Hematopoietic multipotent progenitor cell treated with erythropoietin and hydrocortisone succinate and interleukin-3 and kit ligand, for 8 days (in vitro differentiated cells): ENCODE measurements at places on chromosomes 12 and 14.

DNA sequence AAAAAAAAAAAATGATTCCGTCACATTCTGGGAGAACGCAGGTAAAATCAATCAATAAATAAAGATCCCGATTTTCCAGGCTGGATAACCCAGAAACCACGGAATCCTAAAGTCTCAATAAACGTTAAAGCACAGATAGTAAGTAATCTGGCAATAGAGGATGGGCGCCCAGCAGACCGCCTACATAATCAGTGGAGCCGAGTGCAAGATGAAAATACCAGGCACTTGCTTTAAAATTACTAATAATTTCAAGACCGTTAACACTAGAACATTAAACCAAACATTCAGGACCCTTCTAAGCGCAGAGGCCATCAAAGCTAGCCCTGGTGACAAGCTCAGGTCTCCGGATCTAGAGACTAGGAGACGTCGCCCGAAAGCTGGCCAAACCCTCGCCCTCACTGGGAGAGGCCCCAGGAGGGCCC, 1.2 kb upstream of the DCAF11 start:
- no peak for DNase-seq

GRCh38 chr12:62192180-62192902, 67.9 kb upstream of the USP15 start:
- DNase-seq: peak; percentile 96

GRCh38 chr14:49688701-49689030, 652 bp upstream of the POLE2 start:
- DNase-seq: no peak

- DNase-seq: no peak
Observed at GRCh38 chr12:6884539-6884938, 11.4 kb upstream of the SPSB2 start.

GRCh38 chr14:23454445-23454856, 15.1 kb upstream of the NGDN start:
- peak; percentile 96 for DNase-seq

- DNase-seq: no peak
Observed at GRCh38 chr12:3148366-3149000, 71.3 kb downstream of the TSPAN9 start.

- peak; percentile 68 for DNase-seq
Observed at GRCh38 chr12:95918194-95918993, 24.0 kb downstream of the CCDC38 start.

GRCh38 chr14:74207943-74208342, 31.3 kb upstream of the VSX2 start:
- peak; percentile 37 for DNase-seq

- DNase-seq: no peak
Observed at GRCh38 chr12:95838125-95838524, 20.6 kb upstream of the SNRPF start.

GRCh38 chr14:51424561-51425251, 184.7 kb downstream of the TMX1 start:
- DNase-seq: no peak

DNA sequence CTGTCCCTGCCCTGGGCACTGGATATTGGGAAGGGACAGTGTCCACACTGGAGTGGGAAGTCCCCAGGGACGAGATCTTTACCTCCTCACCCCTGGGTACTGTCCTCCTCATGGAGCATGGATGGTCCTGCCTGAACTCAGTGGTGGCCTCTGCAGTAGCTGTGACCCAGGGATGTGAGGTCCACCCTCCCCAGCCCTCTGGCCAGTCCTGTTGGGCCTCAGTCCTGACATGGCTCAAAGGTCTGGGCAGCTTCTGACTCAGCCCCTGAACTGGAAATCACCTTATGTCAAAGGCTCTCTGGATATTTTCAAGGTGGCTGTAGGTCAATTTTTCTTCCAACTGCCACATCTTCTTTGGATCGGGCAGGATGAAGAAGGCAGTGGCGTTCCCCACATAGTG, 24.4 kb downstream of the SERPINA1 start:
- DNase-seq: no peak

GRCh38 chr12:11837216-11837934, 187.9 kb downstream of the ETV6 start:
- no peak for DNase-seq
